GM19239 (cell line): ENCODE measurements at places on chromosomes 5 and 9.
A peak's percentile ranks its signal among the peaks of the same experiment; 100 is the strongest.

DNA sequence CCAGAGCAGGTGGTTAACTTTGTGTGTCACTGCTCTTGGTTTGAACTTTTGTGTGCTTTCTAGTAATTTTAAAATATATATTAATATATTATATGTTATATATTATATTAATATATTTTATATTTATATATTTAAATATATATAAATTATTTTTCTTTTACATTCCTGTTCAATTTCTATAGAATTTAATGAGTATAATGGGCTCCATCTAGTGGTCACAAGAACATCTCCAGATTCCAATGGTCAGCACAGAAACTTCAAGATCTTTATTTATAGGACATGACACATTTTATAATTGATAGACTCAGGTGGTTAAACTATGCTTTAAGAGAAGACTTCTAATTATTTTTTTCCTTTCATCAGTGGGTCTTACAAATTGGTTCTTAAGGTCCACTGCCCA, 39.1 kb downstream of the COL23A1 start:
- no peak for DNase-seq

GRCh38 chr5:75236322-75237316, at the start of gene ANKRD31:
TSS of gene ANKRD31 (minus strand) at chr5:75236878. CDS start at chr5:75236686, 192 bp downstream.
- DNase-seq, result peak; percentile 88

GRCh38 chr5:117463881-117464570, 889.4 kb upstream of the SEMA6A start:
- DNase-seq, result no peak

DNA sequence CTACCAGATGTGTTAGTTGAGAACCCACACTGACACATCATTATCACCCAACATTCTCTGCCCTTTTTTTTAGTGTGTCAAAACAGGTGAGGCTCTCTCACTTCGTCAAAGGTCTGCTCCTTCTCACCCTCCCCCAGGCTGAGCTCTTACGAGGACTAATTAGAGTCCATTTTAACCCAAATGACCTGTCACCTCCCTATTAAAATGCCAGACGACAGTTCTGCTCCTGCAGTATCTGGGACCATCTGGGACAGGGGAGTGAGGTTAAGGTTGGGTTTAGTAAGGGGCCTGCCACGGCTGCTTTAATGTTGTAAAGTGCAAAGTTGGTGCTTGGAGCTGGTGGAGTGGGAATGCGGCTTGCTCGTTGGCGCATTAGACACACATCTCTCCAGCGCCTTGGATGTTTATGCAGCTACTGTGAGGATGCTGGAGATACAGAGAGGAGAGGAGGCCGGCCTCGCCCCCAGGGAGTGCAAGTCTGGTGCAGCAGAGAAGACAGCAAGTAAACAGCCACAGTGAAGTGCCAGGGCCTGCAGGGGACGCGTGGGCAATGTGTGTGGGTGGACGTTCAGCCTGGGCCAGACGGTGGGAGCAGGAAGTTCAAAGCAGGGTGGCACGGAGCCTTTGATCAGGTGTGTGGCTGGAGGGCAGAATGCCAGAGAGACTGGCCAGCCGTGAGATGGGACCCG, 96.2 kb downstream of the C9orf50 start:
- no peak for DNase-seq

GRCh38 chr9:92289708-92290390, 3.6 kb downstream of the IARS1 start:
- no peak for DNase-seq
